ENCODE measurements at places on chromosomes 2 and 18.

DNA sequence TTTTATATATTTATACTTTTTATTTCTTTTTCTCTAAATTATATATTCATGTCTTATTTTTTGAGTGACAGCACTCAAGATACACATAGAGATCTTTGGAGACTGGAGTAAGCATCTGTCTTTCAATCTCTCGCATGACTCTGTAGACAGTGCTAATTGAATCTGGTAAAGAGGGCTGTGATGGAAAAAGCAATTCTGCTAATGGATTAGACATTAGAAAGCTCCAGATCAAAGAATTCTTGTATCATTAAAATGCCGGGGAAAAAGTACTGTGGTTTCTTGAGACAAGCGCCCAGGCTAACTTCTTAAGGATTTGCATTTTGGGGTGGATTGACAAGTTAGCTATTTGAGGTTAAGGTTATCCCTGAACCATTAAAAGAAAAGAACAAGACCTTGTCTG lies 383.1 kb upstream of the TNP1 start:
- no peak for DNase-seq

- no peak for DNase-seq
Measured at GRCh38 chr2:1272835-1273234, 140.4 kb upstream of the TPO start.

DNA sequence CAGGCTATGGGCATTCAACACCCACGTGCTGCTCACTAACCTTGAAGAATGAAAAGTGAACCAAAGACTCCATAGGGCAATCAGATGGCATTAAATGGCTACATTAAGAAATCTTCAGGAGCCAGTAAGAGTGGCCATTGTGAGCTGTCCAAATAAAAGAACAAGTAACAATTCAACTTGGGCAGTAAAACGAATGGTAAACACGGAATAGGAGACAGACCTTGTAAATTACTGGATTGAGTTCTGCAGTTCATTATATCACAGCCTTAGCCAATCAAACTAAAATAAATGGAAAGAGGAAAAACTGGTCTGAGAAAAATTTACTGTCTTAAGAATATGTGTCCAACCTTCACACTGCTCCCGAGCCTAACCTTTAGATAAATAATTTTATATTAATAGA lies 306.5 kb upstream of the ZNF521 start:
- DNase-seq: no peak

DNA sequence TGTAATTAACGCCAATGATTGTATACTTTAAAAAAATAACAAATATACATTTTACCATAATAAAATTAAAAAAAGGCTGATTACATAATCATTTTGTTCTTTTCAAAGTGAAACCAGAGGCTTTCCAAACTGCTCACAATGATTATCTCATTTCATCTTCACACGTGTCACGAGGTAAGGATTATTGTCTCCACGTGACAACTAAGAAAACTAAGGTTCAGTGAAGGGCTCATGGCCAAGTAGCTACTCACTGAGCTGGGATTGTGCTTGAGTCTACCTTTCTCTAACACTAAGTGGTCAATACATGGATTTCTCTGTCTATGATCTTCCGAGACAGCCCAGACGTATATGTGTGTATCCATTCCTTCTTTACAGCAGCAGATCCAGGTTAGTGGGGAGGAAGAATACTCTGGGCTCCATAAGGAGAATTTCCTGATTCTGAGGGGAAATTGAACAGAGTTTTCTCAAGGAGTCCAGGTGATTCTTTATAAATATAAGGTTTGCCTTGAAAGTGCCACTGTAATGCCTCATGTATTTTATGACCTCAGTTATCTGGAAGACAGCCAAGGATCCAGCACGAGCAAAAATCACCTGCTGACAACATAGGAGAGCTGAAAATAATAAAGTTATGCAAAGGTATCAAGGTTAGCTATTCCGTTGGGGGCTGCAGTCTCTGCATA lies 25.6 kb upstream of the ACSL3 start:
- peak; percentile 14 for DNase-seq

GRCh38 chr2:128367601-128368359 lies 49.1 kb upstream of the HS6ST1 start:
- DNase-seq: no peak

GRCh38 chr2:12712881-12713280 lies 3.9 kb upstream of the TRIB2 start:
- DNase-seq: no peak

- peak; percentile 67 for DNase-seq
Measured at GRCh38 chr18:48940854-48941611, 9.7 kb downstream of the SMAD7 start.

GRCh38 chr2:239598011-239598731 lies 197.4 kb upstream of the HDAC4 start:
- DNase-seq: no peak

DNA sequence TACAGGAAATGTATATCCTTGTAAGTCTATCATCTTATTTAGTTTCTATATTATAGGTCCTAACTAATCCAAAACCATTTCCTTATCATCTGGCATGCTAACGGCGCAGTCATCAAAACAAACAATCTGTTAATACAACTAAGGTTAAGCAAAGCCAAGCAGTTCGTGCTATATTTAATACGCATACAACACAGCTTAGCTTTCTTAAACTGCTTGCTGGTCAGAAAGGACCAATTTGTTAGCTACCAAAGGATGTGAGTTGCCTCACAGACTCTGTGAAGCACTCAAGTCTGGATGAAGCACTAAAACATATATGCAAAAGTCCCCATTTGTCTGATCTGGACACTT lies 67.0 kb downstream of the ZEB2 start:
- DNase-seq: no peak

GRCh38 chr2:148508878-148509287 lies 135.7 kb upstream of the EPC2 start:
- DNase-seq: no peak

- DNase-seq: no peak
Measured at GRCh38 chr2:53865264-53865663, 5.5 kb upstream of the GPR75 start.

DNA sequence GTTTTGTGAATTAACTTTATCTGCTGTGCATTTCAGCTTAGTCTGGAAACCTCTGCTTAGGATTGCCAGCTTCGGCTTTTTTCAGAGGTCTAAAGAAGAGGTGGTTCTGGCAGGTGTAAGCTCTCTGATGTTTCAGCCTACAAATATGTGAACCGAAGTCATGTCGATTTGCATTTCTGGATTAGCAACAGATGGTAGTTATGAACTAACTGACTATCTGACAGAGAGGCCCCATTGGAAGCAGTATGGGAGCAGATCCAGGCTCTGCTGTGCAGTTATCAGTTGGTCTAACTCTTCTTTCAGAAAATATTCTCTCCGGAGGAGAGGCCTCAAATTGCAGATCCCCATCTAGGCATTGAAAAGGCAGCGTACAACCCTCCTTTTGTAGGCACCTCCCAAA lies 32.7 kb upstream of the SPRED2 start:
- DNase-seq: no peak

DNA sequence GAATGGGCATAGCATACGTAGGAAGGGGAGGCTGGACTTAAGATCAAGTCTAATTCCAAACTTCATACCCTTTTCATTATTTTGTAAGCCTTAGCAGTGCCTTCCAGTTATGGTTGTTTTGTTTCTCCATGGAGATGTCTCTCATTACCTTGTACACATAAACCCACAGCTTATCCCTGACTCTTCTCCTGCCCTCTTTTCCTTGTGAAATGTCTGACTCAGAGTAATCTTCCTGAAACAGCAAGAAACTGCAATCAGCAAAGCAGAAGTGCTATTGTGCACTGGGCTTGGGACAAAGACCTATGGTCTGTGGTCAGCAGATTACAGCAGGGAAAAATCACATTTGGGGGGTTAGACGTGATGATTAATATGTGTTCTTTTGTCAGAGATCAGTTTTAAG lies 176.7 kb downstream of the IKZF2 start:
- no peak for DNase-seq

DNA sequence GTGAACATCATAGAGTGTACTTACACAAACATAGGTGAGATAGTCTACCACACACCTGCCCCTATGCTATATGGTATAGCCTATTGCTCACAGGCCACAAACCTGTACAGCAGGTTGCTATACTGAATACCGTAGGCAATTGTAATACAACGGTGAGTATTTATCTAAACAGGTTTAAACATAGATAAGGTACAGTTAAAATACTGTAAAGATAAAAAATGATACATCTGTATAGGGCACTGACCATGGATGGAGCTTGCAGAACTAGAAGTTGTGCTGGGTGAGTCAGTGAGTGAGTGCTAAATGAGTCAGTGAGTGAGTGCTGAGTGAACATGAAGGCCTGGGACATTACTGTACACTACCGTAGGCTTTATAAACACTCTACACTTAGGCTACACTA lies 267.0 kb upstream of the HS6ST1 start:
- DNase-seq: no peak

- DNase-seq: no peak
Measured at GRCh38 chr2:1223791-1224190, 189.5 kb upstream of the TPO start.

DNA sequence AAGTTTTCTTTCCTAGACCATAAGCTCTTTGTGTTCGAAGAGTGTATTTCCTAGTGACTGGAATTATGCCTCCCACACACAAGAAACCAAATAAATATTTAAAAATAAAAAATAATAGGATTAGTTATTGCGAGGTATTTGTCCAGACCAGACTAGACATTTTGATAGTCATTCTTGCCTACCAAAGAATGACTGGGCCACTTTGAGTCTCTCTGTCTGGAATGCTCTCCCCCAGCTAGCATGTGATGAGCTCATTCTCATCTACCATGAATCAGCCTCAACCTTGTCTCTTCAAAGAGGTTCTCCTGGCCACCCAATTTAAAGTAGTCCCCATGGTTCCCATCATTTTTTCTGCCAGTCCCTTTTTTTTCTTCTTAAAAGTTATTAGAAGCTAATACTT lies 13.9 kb upstream of the DSC1 start:
- no peak for DNase-seq

DNA sequence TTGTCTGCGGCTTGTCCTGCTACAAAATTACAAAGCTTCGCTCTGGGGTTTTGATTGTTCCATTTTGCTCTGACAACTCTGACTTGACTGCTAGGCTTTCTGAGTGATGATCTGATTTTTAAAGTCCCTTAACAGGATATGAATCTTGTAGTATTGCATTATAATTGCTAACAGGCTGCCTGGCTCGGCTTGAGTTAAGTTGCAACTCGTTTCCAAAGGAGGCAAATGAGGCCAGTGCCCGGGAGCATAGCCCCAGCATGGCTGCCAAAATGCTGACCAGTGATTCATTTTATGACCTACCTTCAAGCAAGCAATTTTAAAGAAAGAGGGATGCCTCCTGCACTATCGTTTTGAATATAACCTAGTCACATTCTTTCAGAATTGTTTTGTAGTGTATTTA lies 135.4 kb downstream of the COL6A3 start:
- DNase-seq: peak; percentile 37

- DNase-seq: no peak
Measured at GRCh38 chr2:65922030-65922429, 489.6 kb upstream of the SPRED2 start.

DNA sequence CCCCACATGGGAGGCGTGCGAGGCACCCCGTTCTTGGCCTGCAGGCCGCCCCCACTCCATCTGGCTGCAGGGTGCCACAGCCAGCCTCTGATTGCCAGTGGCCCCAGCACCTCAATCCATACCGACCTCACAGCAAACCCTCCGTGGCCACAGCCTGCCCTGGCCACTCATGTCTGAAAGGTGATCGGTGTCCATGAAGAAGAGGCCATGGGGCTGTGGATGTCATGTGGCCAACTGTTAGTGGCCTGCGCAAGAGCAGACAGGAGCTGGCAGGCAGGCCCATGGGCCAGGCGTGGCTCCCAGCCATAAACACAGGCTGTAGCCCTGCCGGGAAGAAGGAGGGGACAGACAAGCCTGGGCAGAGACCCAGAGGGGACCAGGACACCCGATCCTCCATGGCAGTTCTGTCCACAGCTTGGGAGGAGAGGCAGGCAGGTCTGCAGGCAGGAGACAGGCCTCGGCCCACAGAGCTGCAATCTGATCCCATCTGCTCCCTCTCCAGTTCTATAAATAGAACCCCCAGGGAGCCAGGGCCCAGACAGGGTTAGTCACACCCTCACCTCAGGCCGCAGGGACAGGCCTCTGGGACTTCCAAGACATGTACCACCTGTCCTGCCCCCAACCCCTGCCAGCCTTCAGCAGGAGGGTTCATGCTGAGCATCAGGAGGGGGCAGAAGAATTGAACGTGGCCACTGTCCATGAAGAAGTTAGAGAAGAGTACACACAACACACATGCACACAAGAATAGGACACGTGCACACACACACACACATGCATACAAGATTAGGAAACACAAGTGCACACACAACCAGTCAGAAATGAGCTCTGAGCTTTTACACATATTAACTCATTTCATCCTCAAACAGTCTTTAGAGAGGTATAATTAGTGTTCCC lies 16.9 kb downstream of the STEAP3 start:
- peak; percentile 60 for DNase-seq

- DNase-seq: no peak
Measured at GRCh38 chr18:67232991-67233390, 283.5 kb downstream of the DSEL start.

DNA sequence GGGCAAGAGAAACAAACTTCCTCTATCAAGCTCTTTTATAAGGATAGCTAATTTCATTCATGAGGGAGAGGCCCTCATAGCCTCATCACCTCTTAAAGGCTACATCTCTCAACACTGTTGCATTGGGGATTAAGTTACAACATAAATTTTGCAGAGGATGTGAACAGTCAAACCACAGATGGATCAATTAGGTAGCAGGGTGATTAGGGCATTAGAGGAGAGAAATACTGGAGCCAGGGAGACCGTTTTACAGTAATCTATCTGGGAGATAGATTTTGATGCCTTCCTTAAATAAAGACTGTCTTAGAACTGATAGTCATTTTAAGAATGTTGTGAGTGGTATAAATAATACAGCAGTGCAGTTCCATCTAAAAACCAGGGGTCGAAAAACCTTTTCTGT lies 258.9 kb downstream of the DCC start:
- DNase-seq: no peak

DNA sequence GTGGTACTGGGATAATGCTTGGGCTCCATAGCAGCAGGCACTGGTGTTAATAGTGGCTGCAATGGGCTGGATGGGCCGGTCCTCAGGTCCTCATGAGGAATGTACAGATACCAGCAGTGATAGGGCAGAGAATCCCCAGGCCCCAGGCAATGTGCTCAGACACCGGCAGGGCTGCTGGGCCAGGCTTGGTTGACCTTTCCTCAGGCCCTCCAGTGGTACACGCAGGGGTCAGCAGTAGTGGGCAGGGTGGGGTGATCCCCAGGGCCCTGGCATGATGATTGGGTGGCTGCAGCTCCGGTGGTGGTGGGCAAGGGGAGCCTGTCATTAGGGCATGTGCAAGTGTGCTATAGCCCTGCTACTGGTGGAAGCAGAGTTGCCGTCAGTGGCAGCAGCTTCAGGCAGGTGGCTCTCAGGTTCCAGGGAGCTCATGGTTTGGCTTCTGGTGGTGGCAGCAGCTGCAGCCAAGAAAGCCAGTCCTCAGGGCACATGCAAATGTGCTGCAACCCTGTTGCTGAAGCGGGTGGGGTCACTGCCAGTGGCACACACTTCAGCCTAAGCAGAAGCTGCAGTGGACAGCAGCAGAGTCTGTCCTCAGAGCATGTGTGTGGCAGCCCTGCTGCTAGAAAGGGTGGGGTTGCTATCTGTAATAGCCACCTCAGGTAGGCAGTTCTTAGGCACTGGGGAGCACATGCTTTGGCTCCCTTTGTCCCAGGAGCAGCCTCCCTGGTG lies 56.8 kb downstream of the CCNT2 start:
- peak; percentile 61 for DNase-seq

- no peak for DNase-seq
Measured at GRCh38 chr2:216181953-216182461, 72.9 kb downstream of the XRCC5 start.
